Aorta (tissue), 5 donors: ENCODE measurements at places on chromosomes 16 and 17.

DNA sequence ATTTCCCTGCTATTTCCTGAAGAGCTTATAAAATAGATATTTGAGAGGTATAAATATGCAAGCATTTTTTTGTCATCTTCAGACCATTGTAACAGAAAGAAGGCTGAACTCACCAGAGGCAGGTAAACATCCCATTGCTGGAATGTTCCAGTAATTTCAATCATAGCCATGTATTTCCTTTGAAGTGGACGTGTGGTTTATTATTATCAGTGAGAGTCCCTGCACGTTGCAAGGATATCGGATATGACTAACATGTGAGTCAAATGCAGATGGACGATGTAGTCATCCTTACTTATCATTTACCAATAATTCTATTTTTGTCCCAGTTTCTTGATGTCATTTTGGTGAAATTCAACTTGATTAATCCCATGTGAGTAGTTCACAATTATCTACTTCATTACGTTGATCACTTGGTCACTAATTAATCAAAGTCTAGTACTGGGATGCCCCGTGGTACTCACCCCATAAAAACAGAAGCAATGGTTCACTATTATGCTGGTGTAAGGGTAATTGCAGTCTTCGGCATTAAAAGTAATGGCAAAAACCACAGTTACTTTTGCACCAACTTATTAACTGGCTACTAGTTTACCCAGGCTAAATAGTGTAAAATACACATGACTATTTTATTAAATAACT is 89.5 kb downstream of the VAT1L start:
- no peak for DNase-seq

GRCh38 chr16:49632795-49633184 is 223.1 kb downstream of the ZNF423 start:
- peak; percentile 31 for DNase-seq

DNA sequence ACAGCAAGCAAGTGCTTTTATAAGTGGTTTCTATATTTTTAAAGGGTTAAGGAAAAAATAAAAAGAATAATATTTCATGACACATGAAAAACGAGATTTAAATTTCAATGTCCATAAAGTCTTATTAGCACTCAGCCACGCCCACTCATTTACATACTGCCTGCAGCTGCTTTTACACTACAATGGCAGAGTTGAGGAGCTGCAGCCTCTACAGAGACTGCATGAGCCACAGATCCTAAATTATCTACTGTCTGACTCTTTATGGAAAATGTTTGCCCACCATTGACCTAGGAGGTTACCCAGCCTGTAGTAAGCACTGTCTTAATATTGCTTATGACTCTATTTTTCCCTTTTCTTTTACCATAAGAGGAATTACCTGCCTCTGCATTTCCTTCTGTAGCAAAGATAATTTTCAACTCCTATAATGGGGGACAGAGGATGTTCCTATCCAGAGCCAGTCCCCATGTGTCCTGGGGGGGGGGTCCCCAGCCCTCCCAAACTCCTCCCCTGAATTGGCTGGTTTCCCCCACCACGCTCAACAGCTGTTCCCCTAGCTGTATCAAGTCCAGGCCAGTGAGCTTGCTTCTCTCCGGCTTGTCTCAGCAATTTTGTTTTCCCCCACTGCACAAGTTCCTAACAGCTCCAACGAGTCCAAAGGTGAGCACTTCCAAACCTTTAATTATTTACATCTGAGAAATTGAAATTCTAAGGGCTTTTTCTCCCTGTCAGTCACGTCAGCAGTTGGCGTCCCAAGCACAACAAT is 139.4 kb upstream of the ERCC4 start:
- DNase-seq, result no peak

- no peak for DNase-seq
These were observed 88.2 kb downstream of the CHD9 start for GRCh38 chr16:53142823-53143568.

DNA sequence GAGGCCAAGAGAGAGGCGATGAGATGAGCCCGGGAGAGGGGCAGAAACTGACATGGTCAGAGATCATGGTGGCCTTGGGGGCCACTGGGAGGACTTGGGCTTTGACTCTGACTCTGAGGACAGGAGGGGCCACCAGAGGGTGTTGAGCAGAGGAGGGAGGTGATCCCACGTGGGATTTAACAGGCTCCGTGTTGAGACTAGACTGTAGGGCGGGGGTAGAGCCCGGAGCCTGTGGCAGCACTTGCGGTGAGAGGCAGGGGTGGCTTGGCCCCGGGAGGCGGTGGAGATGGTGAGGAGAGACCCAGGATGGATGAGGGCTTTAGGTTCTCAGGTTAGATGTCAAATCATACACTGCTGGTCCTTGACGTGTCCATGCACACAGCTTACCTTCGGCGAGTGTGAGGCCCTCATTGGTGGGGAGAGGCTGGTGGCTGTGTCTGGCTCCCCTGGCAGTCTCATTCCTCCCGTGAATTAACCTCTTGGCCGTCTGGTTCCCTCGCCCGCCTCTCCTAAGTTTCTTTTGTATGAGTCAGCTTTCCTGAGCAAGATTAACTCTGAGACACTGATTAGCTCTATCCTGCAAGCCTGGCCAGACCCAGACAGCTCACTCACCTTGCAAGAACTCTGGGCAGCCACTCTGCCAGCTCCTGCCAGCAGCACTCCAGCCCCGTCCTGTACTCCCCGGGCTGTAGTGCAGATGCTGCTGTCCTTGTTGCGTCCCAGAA is 39.7 kb downstream of the VPS35L start:
- no peak for DNase-seq

GRCh38 chr17:39533891-39534290 is 72.6 kb downstream of the CDK12 start:
- DNase-seq, result no peak

- DNase-seq, result no peak
These were observed 44.9 kb upstream of the TANGO6 start for GRCh38 chr16:68798398-68798797.

DNA sequence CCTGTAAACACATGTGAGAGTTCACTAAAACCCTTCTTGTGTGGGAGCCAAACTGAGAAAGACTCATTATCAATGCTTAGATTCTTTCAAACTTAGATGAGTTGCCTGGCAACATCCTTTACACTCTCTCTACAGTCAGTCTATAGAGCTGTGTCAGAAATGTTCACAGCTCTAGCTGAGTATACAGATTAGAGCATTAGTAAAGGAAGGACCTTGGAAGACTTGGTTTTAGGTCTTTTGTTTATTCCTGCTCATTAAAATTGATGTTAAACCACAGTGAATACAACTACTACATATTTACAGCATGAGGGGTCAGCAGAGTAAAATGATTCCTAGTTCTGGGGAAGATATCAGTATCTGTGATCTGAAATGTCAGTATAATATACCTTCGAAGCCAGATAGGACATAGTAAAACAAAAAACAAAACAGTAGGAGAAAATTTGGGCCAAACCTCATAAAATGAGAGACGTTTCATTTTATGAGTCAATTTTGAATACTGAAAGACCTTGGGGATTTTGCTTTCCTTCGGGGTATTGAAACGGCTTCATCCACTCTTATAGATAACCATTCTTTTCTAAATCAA is 186.0 kb downstream of the TANC2 start:
- no peak for DNase-seq

- DNase-seq, result no peak
These were observed 298.3 kb downstream of the CDH11 start for GRCh38 chr16:64823481-64824075.

DNA sequence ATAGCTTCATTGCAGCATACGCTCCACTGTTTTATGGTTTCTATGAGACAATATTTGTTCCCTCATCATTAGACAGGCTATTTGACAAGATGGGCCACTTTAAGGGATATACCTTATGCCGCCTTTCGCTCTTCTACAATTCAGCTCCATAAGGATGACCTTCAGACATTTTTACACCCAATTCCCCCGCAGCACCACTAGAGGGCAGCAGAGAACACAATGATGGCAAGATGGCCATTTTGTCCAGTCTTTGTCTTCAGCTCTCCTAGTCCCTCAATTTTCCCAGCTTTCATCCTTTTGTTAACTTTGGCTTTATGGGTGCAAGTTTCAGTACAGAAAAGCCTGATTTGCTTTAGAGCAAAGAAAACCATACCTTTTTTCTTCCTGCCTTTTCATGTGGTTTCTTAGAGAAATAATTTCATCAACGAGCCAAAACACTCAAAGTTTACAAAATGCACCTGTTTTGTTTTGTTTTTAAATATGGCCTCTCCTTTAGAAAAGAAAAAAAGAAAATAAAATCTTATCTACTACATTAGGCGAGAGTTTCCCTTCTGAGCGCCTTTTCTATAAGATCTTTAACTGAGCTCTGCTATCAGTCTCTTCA is 355.3 kb downstream of the TOX3 start:
- peak; percentile 44 for DNase-seq

DNA sequence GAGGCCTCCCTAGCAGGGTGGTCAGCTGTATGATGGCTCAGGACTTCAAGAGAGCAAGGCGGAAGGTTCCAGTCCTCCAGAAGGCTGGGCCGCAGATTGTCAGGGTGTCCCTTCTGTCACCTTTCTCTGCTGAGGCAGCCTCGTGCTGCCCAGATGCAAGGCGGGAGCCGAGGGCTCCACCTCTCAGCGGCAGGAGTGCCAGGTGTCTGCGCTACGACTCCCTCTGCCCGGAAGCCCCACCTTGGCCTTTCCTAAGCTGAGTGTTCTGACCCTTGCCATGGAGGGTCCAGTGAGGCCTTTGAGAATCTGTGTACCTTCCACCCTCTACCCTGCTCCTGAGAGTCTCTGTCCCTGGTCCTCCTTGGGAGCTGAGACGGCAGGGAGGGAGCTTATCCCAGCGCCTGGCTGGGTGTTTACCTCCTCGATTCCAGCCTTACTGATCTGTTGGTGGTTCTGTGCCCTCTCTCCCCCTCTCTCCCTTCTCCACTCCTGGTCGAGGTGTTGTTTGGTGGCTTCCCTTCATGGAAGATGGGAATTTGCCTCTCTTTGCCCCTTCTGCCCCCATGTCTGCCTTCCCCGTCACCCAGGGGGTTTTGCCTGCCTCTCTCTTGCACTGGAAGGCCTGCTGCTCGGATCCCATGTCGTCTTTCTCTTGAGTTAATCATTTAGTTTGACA is 2.2 kb upstream of the ZNF750 start:
- DNase-seq, result no peak

- DNase-seq, result no peak
These were observed 111.6 kb upstream of the HAS3 start for GRCh38 chr16:68993885-68994284.

DNA sequence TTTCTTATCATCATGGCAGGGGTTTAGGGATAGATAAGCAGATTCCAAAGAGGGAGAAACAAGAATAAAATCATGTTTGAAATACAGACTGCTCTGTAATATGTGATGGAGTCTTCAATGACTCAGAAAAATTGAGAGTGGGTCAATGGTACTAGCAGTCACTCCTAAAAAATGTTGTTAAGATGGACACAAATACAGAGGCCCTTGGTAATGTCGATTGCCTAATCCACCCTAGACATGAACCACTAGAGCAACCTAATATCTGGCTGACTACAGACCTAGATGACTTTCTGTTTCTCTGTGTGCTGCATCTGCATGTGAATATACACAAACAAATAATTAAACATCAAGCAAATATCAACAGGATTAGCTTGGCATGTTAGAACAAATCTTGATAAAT is 135.8 kb downstream of the CDH8 start:
- DNase-seq, result no peak
